ENCODE measurements at places on chromosomes 12 and 14. TPM values are rescaled to one million over a fixed set of nuclear protein-coding genes. Genes with fewer than 3 reads are reported as not detected.

DNA sequence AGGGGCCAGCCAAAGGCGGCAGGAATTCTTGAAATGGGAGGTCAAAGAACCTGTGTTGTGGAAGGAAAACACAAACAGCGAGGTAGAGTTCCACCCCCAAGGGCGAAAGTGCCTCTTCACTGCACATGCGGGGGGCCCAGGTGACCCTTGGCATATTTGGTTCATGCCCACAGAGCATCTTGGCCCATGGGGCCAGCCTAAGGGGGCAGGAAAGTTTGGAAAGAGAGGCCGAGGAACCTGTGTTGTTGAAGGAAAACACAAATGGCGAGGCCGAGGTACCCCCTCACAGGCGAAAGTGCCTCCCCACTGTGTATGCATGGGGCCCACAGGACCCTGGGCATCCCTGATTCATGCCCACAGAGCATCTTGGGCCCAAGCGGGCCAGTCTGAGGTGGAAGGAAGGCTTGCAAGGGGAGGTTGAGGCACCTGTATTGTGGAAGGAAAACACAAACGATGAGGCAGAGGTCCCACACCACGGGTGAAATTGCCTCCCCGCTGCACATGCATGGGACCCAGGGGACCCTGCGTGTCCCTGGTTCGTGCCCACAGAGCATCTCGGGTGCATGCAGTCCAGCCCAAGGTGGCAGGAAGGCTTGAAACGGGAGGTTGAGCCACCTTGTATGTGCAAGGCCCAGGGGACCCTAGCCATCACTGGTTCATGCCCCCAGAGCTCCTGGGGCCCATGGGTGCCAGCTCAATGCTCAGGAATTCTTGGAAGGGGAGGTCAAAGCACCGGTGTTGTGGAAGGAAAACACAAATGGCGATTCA lies 384.1 kb downstream of the ALG10 start:
- no peaks in the 10 kb centered on the region for H3K27me3 ChIP-seq
- H3K36me3 ChIP-seq: no peaks in the 10 kb centered on the region
- H3K4me1 ChIP-seq: no peaks in the 10 kb centered on the region
- no peak overlapping the region for H3K27ac ChIP-seq
- H3K4me3 ChIP-seq: no peak overlapping the region

Gene OVCH1
- total RNA-seq: 0.35 TPM

Gene LRIG3
- 64.3 TPM for total RNA-seq

GRCh38 chr14:74077401-74077800 lies 6.9 kb downstream of the ALDH6A1 start:
- no peak overlapping the region for H3K4me3 ChIP-seq
- H3K27me3 ChIP-seq: no peaks in the 10 kb centered on the region
- no peaks in the 10 kb centered on the region for H3K4me1 ChIP-seq
- H3K27ac ChIP-seq: no peak overlapping the region

- no peaks in the 10 kb centered on the region for H3K27me3 ChIP-seq
- H3K4me1 ChIP-seq: no peaks in the 10 kb centered on the region
- H3K4me3 ChIP-seq: no peak overlapping the region
Observed at GRCh38 chr14:63229330-63230059, 25.3 kb downstream of the RHOJ start.

Gene CLEC6A
- not detected for total RNA-seq

- no peaks in the 10 kb centered on the region for H3K27me3 ChIP-seq
- no peak for DNase-seq
- no peaks in the 10 kb centered on the region for H3K36me3 ChIP-seq
- H3K27ac ChIP-seq: peak overlapping the region; percentile 99
- peaks cover 10% of the 10 kb centered on the region for H3K4me1 ChIP-seq
- H3K4me3 ChIP-seq: peak overlapping the region; percentile 77
Observed at GRCh38 chr12:51171884-51172514, 936 bp downstream of the TFCP2 start.

Gene GYS2
- 0.13 TPM for total RNA-seq

Gene TMEM120B
- total RNA-seq: 10.2 TPM

Gene FAM181A
- not detected for total RNA-seq

Gene TMEM19
- 26.3 TPM for total RNA-seq

GRCh38 chr14:33810308-33810707 lies 140.6 kb downstream of the EGLN3 start:
- H3K36me3 ChIP-seq: no peaks in the 10 kb centered on the region
- H3K27me3 ChIP-seq: no peaks in the 10 kb centered on the region
- H3K4me1 ChIP-seq: no peaks in the 10 kb centered on the region
- DNase-seq: no peak
- no peak overlapping the region for H3K4me3 ChIP-seq

- no peak overlapping the region for H3K27ac ChIP-seq
- H3K4me1 ChIP-seq: peaks cover 25% of the 10 kb centered on the region
- peaks cover 2% of the 10 kb centered on the region for H3K36me3 ChIP-seq
- H3K27me3 ChIP-seq: no peaks in the 10 kb centered on the region
Observed at GRCh38 chr14:105022276-105022670, 1.4 kb upstream of the CDCA4 start.

DNA sequence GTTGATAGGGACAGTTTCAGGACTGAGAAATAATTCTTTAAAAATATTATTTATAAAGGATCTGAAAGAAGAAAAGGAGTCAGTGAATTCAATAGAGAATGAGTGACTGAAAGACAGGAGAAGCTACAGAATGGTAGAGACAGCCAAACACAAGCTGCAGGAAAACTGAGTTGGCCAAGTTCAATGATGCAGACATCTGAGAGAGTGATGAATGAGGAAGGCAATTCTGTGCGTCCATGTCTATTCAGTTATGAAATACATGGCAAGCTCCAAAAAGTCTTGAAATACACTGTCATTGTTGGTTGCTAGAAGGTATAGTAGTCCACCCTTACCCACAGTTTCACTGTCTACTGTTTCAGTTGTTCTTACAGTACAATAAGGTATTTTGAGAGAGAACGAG lies 6.8 kb downstream of the LRRC74A start:
- no peak for DNase-seq
- no peaks in the 10 kb centered on the region for H3K36me3 ChIP-seq
- H3K4me3 ChIP-seq: no peak overlapping the region
- peaks cover 46% of the 10 kb centered on the region for H3K4me1 ChIP-seq
- H3K27me3 ChIP-seq: no peaks in the 10 kb centered on the region

DNA sequence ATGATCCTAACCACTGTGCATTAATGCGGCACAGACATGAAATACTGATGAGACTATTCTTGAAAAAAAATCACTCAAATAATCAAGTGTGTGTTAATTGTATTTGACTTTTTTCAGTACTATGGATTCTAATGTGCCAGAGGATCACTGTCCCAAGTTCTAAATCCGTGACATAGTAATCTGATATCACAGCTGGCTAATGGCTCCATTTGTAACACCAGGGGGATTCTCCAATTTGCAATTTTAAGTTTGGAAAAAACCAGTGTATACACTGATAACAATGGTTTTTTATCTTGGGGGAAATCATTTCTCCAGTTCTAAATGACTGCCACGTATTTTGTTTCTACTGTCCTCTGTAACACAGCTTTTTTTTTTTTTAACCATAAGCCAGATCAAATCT lies 33.0 kb downstream of the MPHOSPH9 start:
- H3K36me3 ChIP-seq: peaks cover 25% of the 10 kb centered on the region
- H3K4me1 ChIP-seq: no peaks in the 10 kb centered on the region
- no peaks in the 10 kb centered on the region for H3K27me3 ChIP-seq
- no peak overlapping the region for H3K4me3 ChIP-seq

GRCh38 chr12:1791104-1791841 lies 29.1 kb upstream of the LRTM2 start:
- peaks cover 17% of the 10 kb centered on the region for H3K36me3 ChIP-seq
- H3K27ac ChIP-seq: no peak overlapping the region
- H3K27me3 ChIP-seq: no peaks in the 10 kb centered on the region
- peaks cover 31% of the 10 kb centered on the region for H3K4me1 ChIP-seq
- no peak overlapping the region for H3K4me3 ChIP-seq

GRCh38 chr12:114933428-114934160 lies 249.6 kb upstream of the TBX3 start:
- DNase-seq: no peak
- H3K4me1 ChIP-seq: no peaks in the 10 kb centered on the region
- H3K4me3 ChIP-seq: no peak overlapping the region
- H3K27me3 ChIP-seq: no peaks in the 10 kb centered on the region
- H3K36me3 ChIP-seq: no peaks in the 10 kb centered on the region
- H3K27ac ChIP-seq: no peak overlapping the region

GRCh38 chr12:30877105-30877875 lies 49.3 kb upstream of the TSPAN11 start:
- H3K27ac ChIP-seq: no peak overlapping the region
- H3K4me3 ChIP-seq: no peak overlapping the region
- H3K4me1 ChIP-seq: peaks cover 6% of the 10 kb centered on the region

Gene GAS2L3
- total RNA-seq: 17.5 TPM

GRCh38 chr12:64232196-64232595 lies 10.1 kb upstream of the KICS2 start:
- H3K27me3 ChIP-seq: no peaks in the 10 kb centered on the region
- no peak overlapping the region for H3K4me3 ChIP-seq
- no peaks in the 10 kb centered on the region for H3K4me1 ChIP-seq
- no peak for DNase-seq
- no peak overlapping the region for H3K27ac ChIP-seq
- no peaks in the 10 kb centered on the region for H3K36me3 ChIP-seq

GRCh38 chr12:16610001-16610585 lies 4.1 kb upstream of the LMO3 start:
- H3K4me1 ChIP-seq: peaks cover 8% of the 10 kb centered on the region
- DNase-seq: no peak
- peaks cover 32% of the 10 kb centered on the region for H3K27me3 ChIP-seq
- no peak overlapping the region for H3K27ac ChIP-seq
- no peak overlapping the region for H3K4me3 ChIP-seq
- H3K36me3 ChIP-seq: no peaks in the 10 kb centered on the region

GRCh38 chr12:54579696-54580333 lies 8.6 kb downstream of the PPP1R1A start:
- H3K27me3 ChIP-seq: peaks cover 9% of the 10 kb centered on the region
- peaks cover 5% of the 10 kb centered on the region for H3K36me3 ChIP-seq
- DNase-seq: peak; percentile 89
- no peak overlapping the region for H3K27ac ChIP-seq

Gene RFX4
- 0.09 TPM for total RNA-seq

- no peak for DNase-seq
- H3K4me3 ChIP-seq: no peak overlapping the region
- H3K27ac ChIP-seq: no peak overlapping the region
- H3K27me3 ChIP-seq: no peaks in the 10 kb centered on the region
- no peaks in the 10 kb centered on the region for H3K4me1 ChIP-seq
- H3K36me3 ChIP-seq: no peaks in the 10 kb centered on the region
Observed at GRCh38 chr12:71000748-71001147, 80.2 kb upstream of the PTPRR start.

- no peaks in the 10 kb centered on the region for H3K4me1 ChIP-seq
- H3K27ac ChIP-seq: no peak overlapping the region
- H3K36me3 ChIP-seq: no peaks in the 10 kb centered on the region
Observed at GRCh38 chr12:100493396-100494012, 19.8 kb downstream of the NR1H4 start.

GRCh38 chr12:553216-554000 lies 93.7 kb downstream of the B4GALNT3 start:
- DNase-seq: no peak
- no peaks in the 10 kb centered on the region for H3K27me3 ChIP-seq
- H3K4me3 ChIP-seq: no peak overlapping the region
- H3K4me1 ChIP-seq: peaks cover 32% of the 10 kb centered on the region
- H3K27ac ChIP-seq: no peak overlapping the region

Gene CIROP
- total RNA-seq: not detected
